Left colon (tissue), 2 donors: ENCODE measurements at places on chromosomes 2 and 18.

- DNase-seq, result peak; percentile 54
Measured at GRCh38 chr2:63050334-63051041, at the start of gene OTX1. OTX1 (plus strand) TSS chr2:63050830; CDS start chr2:63052991, 2,161 bp downstream.

DNA sequence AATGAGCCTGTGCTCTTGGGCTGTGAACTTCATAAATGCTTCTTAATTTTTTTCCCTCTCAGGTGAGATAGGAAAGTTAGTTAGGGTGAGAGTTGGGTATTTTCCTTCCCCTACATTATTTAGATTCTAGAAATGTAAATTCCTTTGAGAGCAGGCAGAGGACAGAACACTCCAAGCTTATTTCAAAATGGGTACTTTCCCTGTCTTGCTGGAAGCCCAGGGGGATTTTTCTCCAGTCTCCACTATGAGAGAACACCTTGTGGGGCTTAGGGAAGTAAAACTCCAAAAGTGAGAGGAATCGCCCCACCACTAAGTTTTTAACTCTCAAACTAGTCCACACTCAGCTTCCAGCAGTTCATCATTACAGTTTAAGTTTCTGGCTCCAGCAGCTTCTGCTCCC lies 253.2 kb upstream of the CTAGE1 start:
- no peak for DNase-seq

- no peak for DNase-seq
Measured at GRCh38 chr2:77395011-77395410, 127.2 kb downstream of the LRRTM4 start.

GRCh38 chr2:127233710-127234109 lies 13.6 kb upstream of the CYP27C1 start:
- no peak for DNase-seq

- DNase-seq, result no peak
Measured at GRCh38 chr2:40049781-40050180, 270.7 kb upstream of the THUMPD2 start.

DNA sequence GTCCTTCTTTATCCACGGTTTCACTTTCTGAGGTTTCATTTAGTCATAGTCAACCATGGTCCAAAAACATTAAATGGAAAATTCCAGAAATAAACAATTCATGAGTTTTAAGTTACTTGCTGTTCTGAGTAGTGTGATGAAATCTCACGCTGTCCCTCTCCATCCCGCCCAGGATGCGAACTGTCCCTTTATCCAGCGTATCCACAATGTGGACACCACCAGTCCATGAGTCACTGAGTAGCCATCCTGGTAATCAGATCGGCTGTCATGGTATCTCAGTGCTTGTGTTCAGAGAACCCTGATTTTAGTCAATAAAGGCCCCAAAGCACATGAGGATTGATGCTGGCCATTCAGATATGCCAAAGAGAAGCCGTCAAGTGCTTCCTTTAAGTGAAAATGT lies 3.7 kb downstream of the SP140L start:
- DNase-seq, result no peak
